ENCODE measurements at places on chromosomes 3 and 15. TPM values are rescaled to one million over a fixed set of nuclear protein-coding genes. Genes with fewer than 3 reads are reported as not detected.
A peak's percentile ranks its signal among the peaks of the same experiment; 100 is the strongest.

Gene GRIP2
- total RNA-seq: 0.92 TPM

Gene SPTSSB
- 0.13 TPM for total RNA-seq

Gene SUCLG2
- total RNA-seq: 66.2 TPM

Gene NLGN1
- total RNA-seq: 16.8 TPM

Gene CNTN3
- 1.2 TPM for total RNA-seq

Gene TMEM40
- total RNA-seq: not detected

DNA sequence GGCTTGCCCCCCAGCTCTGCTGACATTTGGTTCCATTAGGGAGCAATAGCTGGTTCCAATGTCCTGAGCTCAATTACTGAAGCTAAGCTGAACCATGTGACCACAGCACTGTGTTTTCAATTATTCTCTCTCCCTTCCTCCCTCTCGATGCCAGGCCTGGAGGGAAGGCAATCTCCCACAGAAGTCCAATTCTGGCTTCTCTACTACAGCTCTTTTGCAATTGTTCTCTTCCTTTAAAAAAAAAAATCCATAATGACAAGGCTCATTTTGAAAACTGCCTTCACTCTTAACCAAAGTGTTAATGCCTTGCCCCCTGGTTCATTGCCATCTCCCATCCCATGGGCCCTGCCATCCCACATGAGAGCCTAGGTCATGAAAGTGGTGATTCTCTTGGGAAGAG lies 24.8 kb downstream of the IL16 start:
- peak overlapping the region; percentile 52 for H3K27ac ChIP-seq
- DNase-seq: no peak
- H3K4me3 ChIP-seq: no peak overlapping the region
- peaks cover 23% of the 10 kb centered on the region for H3K4me1 ChIP-seq
- no peaks in the 10 kb centered on the region for H3K36me3 ChIP-seq
- H3K27me3 ChIP-seq: no peaks in the 10 kb centered on the region

DNA sequence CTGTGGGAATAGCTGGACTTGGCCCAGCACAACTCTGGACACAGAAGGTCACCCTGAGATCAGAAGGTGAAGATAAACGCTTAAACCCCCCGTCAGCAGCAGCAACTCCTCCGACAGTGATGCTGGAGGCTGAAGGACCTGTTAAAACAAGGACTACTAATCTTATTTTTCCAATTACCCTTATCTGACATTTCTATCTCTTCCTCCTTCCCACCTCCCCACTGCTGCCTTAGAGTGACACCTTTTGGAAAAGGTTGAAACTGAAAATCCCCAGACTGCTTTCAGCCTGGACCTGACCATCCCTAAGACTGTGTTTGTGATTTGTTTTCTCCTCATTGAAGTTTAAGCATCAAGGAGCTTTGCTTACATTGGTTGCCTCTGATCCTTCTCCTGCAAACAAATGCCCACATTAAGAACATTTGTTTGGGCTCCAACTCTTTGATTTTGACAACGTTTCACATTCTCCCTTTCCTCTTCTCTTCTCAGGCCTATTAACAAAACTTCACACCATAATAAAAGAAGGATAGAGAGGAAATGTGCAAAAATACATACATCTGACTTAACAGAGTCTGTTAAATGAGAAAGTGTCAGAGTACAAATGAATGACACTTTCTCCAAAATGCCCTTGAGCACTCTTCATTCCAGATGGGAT lies 410.6 kb upstream of the WNT5A start:
- no peaks in the 10 kb centered on the region for H3K36me3 ChIP-seq
- H3K4me1 ChIP-seq: no peaks in the 10 kb centered on the region
- peak; percentile 77 for DNase-seq
- H3K27ac ChIP-seq: no peak overlapping the region
- no peak overlapping the region for H3K4me3 ChIP-seq

GRCh38 chr3:194768586-194768985 lies 82.9 kb downstream of the FAM43A start:
- H3K4me1 ChIP-seq: peaks cover 21% of the 10 kb centered on the region
- H3K36me3 ChIP-seq: no peaks in the 10 kb centered on the region
- H3K27me3 ChIP-seq: no peaks in the 10 kb centered on the region

DNA sequence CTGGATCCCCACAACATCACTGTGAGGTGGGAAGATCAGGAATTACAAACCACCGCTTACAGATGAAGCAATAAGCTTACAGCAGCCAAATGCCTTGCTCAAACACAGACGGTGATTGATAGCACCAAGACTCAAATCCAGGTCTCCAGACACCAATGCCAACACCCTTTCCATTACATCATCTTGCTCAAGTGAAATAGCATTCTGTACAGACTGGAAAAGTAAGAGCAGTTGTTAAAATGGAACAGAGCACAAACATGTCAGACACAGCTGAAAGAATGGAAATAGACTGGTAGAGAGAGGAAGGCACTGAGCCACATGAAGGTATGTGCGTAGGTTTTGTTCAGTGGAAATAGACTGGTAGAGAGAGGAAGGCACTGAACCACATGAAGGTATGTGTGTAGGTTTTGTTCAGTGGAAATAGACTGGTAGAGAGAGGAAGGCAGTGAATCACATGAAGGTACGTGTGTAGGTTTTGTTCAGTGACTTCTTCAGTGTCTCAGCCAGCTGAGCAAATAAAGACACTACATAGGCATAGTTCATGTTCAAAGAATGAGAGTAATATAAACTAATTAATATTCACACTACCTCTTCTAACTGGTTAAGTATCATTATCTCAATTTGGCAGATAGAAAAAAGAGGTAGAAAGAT lies 15.6 kb downstream of the CLDN1 start:
- H3K4me1 ChIP-seq: peaks cover 10% of the 10 kb centered on the region
- no peak overlapping the region for H3K27ac ChIP-seq
- DNase-seq: no peak
- H3K27me3 ChIP-seq: no peaks in the 10 kb centered on the region
- H3K4me3 ChIP-seq: no peak overlapping the region
- H3K36me3 ChIP-seq: no peaks in the 10 kb centered on the region

DNA sequence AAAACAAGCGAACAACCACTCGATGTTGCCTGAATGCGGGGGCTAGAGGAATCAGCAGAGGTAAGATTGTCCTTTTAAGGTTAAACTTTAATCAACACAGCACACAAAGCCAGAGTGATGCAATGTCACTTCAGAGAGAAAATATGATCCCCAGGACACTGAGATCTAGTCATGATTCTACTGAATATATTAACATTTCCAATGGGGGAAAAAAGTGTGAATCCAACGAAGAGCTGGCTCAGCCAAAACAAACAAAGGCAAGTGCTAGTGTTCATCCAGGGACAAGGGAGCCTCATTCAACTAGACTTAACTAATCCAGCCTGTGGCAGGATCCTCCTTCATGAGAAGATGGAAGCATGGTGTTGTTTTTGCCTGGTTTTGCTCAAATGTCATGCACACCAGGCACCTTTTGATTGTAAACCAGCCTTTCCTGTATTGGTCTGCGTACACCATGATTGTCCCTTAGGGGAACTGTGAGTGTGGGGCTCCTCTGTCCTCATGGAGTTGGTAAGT lies 35.8 kb downstream of the SCG5 start:
- H3K27me3 ChIP-seq: no peaks in the 10 kb centered on the region
- H3K4me1 ChIP-seq: peaks cover 30% of the 10 kb centered on the region
- H3K4me3 ChIP-seq: no peak overlapping the region
- no peak overlapping the region for H3K27ac ChIP-seq
- peak; percentile 68 for DNase-seq
- no peaks in the 10 kb centered on the region for H3K36me3 ChIP-seq

- no peak for DNase-seq
- H3K27ac ChIP-seq: no peak overlapping the region
- no peaks in the 10 kb centered on the region for H3K27me3 ChIP-seq
- H3K36me3 ChIP-seq: no peaks in the 10 kb centered on the region
- H3K4me3 ChIP-seq: no peak overlapping the region
Observed at GRCh38 chr3:9231937-9232336, 17.5 kb downstream of the SRGAP3 start.

DNA sequence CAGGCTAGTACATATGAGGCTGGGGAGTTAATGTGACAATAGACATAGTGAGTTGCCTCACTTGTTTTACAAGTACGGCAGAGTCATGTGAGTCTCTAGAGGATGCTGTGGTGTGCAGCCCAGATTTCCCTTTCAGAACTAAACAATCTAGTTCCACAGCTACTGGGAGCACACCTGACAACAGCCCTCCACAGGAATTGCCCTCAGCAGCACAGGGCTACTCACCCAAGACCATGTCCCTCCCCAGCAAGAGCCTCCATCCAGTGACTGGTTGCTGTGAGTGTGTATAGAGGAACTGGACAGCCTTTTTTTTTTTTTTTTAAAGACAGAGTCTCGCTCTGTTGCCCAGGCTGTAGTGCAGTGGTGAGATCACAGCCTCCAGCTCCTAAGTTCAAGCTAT lies 40.2 kb upstream of the UBE2E2 start:
- no peak for DNase-seq
- H3K27ac ChIP-seq: no peak overlapping the region
- H3K27me3 ChIP-seq: no peaks in the 10 kb centered on the region
- no peaks in the 10 kb centered on the region for H3K4me1 ChIP-seq

DNA sequence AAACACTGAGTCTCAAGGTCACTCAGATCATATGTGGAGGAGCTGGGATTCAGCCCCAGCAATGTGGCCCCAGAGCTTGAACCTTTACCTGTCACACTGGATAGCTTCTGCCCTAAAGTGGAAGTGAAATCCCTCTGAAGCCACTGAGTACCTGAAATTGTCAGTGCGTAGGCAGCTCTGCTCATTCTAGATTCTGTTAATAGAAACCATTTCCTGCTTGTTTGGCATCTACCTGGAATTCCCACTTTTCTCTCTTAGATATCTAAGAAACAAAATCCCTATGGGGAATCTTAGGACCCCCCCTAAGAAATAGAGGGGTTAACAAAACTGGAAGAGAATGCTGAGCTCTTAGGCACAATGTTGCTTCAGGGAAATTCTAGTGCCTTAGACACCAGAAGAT lies 29.8 kb downstream of the FBXL22 start:
- H3K27ac ChIP-seq: no peak overlapping the region
- peaks cover 99% of the 10 kb centered on the region for H3K36me3 ChIP-seq

DNA sequence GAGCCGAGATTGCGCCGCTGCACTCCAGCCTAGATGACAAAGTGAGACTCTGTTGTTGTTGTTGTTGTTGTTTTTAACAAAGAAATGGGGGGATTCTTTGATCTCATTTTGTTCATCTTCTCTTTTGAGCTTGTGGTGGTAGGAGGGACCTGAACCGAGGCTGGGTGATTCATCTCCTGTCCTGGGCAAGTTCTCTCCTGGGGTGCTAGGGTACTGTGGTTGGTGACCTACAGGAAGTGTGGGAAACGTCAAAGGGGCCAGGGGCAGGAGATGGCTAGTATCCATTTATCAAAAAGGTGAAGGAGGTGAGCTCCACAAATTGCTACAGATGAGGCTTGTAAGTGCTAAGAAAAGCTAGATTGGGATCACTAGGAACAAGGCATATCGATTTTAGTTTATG lies 14.3 kb downstream of the PPCDC start:
- peaks cover 5% of the 10 kb centered on the region for H3K36me3 ChIP-seq
- no peak overlapping the region for H3K27ac ChIP-seq
- H3K4me3 ChIP-seq: no peak overlapping the region

DNA sequence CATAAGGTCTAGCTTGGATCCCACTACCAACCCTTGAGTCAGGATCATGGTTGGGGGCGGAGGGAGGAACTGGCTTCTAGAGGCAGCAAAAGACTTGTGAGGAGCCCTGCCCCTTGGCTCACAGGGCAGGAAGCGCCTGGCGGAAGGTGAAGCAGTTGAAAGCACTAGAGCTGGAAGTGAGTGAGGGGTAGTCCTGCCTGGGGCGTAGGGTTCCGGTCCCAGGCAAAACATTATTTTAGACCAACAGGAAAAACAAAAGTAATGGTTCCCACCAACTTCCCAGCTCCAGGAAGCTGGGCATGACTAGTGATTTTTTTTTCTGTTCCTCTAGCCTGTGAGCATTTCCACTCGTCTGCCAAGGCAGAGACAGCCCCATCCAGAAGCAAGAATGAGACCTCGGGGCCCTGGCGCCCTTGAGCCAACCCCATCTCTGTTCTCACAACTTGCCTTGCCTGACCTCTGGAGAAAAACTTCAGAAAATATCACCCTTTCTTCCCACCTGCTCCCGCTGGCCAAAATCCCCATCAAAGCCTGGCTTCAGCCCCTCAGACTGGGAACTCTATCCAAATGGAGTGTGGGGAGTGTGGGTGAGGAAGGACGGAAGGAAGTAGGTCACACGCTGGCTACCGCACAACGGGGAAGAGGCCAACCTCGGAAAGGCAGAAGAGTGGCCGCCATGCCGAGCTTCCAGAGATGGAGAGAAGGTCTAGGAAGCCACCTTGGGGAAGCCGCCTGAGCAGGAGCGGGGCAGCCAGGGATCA lies 57.5 kb downstream of the RBPMS2 start:
- H3K27me3 ChIP-seq: no peaks in the 10 kb centered on the region
- peak overlapping the region; percentile 72 for H3K27ac ChIP-seq
- H3K4me3 ChIP-seq: no peak overlapping the region
- DNase-seq: no peak
- H3K4me1 ChIP-seq: peaks cover 29% of the 10 kb centered on the region

- peaks cover 70% of the 10 kb centered on the region for H3K4me1 ChIP-seq
- peaks cover 61% of the 10 kb centered on the region for H3K36me3 ChIP-seq
- no peak for DNase-seq
- peak overlapping the region; percentile 24 for H3K27ac ChIP-seq
- H3K27me3 ChIP-seq: no peaks in the 10 kb centered on the region
Observed at GRCh38 chr3:66398228-66399025, 102.4 kb downstream of the LRIG1 start.

GRCh38 chr3:57274845-57275244 lies 17.6 kb downstream of the ASB14 start:
- peaks cover 55% of the 10 kb centered on the region for H3K36me3 ChIP-seq
- DNase-seq: no peak
- no peaks in the 10 kb centered on the region for H3K27me3 ChIP-seq

- no peak overlapping the region for H3K4me3 ChIP-seq
- no peak overlapping the region for H3K27ac ChIP-seq
- peaks cover 23% of the 10 kb centered on the region for H3K36me3 ChIP-seq
- DNase-seq: no peak
- H3K27me3 ChIP-seq: no peaks in the 10 kb centered on the region
Observed at GRCh38 chr15:42650208-42651066, 75.0 kb downstream of the STARD9 start.

DNA sequence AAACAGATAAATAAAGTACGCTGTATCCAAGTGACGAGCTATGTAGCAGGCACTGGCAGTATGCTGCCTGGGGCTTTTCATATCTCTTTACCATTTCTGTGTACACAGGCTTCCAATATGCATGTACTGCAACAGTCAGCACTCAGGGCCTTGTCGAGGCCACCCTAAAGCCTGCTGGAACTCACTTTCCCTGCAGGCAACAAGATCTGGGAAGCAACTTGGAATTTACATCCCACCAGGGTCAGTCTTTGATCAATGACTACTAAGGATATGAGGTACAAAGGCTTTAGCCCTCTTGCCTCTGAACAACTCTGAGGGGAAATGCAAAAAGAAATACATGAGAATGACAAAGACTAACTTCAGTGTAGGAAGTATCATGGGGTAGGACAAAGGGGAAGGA lies 101.8 kb upstream of the ARL6 start:
- H3K27me3 ChIP-seq: no peaks in the 10 kb centered on the region
- no peaks in the 10 kb centered on the region for H3K4me1 ChIP-seq
- DNase-seq: no peak
- no peak overlapping the region for H3K4me3 ChIP-seq

- no peaks in the 10 kb centered on the region for H3K27me3 ChIP-seq
- no peaks in the 10 kb centered on the region for H3K4me1 ChIP-seq
- no peak overlapping the region for H3K4me3 ChIP-seq
- H3K36me3 ChIP-seq: peaks cover 12% of the 10 kb centered on the region
Observed at GRCh38 chr3:113495035-113495434, 19.9 kb downstream of the SPICE1 start.

- no peak overlapping the region for H3K4me3 ChIP-seq
- no peaks in the 10 kb centered on the region for H3K4me1 ChIP-seq
- no peaks in the 10 kb centered on the region for H3K36me3 ChIP-seq
Observed at GRCh38 chr3:2156244-2156847, 57.7 kb downstream of the CNTN4 start.

- no peak overlapping the region for H3K27ac ChIP-seq
- no peaks in the 10 kb centered on the region for H3K36me3 ChIP-seq
- DNase-seq: no peak
- no peak overlapping the region for H3K4me3 ChIP-seq
- H3K4me1 ChIP-seq: peaks cover 5% of the 10 kb centered on the region
Observed at GRCh38 chr3:53780806-53781205, 65.4 kb downstream of the CHDH start.
